Cerebellar nuclear complex (tissue), 1 donor: ENCODE measurements at places on chromosomes 1 and 21.

- DNase-seq: no peak
These were observed 8.1 kb downstream of the IL6R start for GRCh38 chr1:154413177-154413783.

- DNase-seq: no peak
These were observed 10.4 kb upstream of the FMO2 start for GRCh38 chr1:171174560-171175294.

- DNase-seq: no peak
These were observed 85.6 kb downstream of the PRRX1 start for GRCh38 chr1:170749549-170749948.

GRCh38 chr1:151985768-151986167 is 7.9 kb downstream of the S100A10 start:
- DNase-seq: no peak

- no peak for DNase-seq
These were observed 281.1 kb downstream of the DNM3 start for GRCh38 chr1:172122381-172122780.

DNA sequence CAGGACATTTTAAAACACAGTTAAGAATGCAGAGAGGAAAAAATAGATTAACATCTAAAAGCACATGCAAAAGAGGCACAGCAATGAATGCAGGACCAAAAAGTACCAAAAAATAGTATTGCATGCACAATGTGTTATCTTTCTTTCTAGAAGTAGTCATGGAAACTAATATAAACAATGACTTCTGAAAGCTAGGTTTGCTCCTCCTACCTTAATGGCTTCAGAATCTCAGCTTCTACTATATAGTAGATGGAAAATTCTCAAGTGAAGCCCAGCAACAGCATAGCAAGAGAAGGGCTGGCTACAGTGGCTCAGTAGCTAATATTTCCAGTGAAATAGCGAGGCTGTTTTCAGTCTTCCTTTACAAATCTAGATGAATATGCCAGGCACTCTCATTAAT is 125.1 kb downstream of the CRB1 start:
- no peak for DNase-seq

DNA sequence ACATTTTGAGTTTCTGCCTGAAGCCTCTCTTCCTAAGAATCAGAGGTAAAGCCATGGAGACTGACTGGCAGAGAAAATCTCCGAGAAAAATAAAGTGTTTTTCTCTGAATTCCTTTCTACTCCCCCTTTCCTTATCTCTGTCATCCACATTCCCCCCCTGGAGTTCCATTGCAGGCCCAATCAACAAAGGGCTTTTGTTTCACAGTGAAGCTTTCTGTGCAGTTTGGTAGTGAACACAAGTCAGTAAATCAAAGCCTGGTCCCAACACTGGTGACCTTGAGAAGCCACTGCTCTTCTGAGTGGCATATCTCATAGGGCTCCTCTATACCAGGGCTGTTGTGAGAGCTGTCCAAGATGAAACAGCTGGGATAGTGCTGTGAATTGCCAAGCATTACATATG is 228.4 kb downstream of the SEC16B start:
- no peak for DNase-seq

DNA sequence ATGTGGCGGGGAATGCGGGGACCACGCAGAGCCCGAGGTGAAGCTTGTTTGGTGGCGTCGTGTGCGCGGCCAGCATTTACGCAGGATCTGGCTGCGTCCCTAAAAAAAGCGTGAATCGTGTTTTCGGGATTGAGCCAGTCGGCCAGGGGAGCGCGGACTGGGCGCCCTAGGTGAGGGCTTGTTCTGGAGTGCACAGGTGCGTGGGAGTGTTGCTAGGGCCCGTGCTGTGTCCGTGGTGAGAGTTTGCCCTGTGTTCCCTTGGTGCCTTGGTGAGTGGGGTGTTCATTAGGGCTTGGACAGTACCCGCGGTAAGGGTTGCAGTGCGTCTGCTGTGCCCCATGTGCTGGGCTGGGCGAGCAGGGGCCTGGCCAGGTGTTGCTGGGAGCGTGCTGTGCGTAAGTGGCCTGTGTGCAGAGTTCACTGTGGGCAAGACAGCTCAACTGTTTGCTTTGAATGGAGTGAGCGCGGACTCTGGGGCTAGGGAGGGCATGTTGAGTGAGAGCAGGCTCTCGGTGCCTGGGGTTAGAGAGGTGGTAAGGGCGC is 673 bp downstream of the CD46 start:
- no peak for DNase-seq

DNA sequence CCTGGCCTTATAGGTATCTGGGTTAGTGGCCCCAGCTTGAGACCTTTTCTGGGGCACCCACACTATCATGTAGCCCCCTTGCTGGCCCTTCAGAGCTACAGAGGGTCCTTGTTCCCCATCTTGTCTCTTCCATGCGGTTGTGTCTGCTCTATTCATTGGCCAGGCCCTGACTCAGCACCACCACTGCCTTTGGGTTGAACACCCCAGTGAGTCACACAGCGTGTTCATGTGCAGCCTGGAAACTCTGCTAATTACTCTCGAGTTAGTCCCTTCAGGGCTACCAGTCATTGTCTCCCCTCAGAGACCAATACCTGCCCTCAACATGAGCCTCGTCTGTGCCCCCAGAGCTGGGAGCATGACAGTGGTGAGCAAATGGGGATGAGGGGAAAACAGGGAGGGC is 28.2 kb upstream of the IKBKE start:
- DNase-seq: no peak

GRCh38 chr1:224724566-224724965 is 108.4 kb downstream of the CNIH3 start:
- DNase-seq: no peak

DNA sequence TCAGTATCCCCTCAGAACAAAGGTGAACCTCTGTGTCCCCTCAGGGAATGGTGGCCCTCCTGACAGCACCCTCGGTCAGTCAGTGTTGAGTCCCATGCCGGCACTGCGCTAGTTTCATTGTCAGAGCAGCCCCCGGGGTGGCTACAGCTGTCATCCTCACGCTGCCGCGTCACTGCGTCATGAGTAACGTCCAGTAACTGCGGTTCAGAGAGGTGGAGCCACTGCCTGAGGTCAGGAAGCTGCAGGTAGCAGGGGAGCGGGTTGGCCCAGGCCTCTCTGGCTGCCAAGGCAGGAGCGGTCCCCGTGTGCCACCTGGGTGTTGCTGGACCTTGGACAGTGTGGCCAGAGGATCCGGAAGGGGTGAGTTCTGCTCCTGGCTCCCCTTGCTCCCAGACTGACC is 20.2 kb upstream of the WNT4 start:
- DNase-seq: no peak

DNA sequence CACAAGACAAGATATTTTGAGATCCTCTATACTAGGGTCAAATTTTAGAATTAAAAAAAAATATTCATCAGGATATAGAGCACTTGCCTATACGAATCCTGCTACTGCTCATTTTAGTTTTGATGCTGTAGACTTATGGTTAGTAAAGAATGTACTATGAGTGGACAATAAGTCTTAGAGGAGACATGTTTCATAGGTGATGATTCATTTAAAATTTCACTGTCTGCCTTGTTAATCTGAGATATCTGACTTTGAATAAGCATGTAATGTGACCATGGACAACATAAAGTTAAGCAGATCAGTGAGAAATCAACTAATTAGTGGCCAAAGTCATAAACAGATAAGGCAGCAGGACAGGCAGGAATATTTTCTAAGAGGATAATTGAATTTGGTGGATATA is 106.8 kb upstream of the HP1BP3 start:
- DNase-seq: no peak

GRCh38 chr1:19311931-19312781 is at the start of the genes AKR7A2 and SLC66A1:
AKR7A2 (minus strand) TSS chr1:19312144; CDS start chr1:19312124, 20 bp downstream.
SLC66A1 (plus strand) TSS chr1:19312326; CDS start chr1:19317678, 5,352 bp downstream.
- DNase-seq: peak; percentile 72

GRCh38 chr1:86938450-86938849 is 24.0 kb downstream of the HS2ST1 start:
- no peak for DNase-seq

- DNase-seq: no peak
These were observed 35.2 kb downstream of the ARID4B start for GRCh38 chr1:235292790-235293189.

- no peak for DNase-seq
These were observed 693.1 kb downstream of the RWDD3 start for GRCh38 chr1:95927061-95927460.

GRCh38 chr1:233448109-233448689 is 120.7 kb downstream of the MAP3K21 start:
- no peak for DNase-seq

DNA sequence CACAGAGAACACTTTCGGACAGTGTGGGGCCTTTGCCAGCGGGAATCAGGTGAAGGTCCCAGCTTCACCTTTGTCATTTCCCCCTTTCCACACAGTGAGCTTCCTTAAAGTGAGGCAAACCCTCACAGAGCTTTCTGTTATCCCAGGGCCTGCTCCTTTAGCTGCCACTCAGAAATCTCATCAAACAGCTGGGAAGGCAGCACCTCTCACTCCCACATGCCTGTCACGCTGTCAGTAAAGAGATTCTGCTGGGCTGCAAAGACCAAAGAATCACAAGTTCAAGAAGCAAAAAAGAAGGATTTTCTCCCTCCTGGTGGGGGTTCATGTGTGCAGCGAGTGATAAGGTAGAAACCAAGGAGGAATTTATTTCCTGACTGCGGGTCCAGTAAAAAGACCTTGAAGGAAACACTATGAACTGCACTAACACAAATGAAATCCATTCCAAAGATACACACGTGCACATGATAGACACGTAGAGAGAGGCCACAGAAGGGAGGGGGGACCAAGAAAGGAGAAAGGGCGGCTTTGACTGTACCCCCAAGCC is 44.0 kb downstream of the HTR6 start:
- DNase-seq: no peak

GRCh38 chr1:100584761-100585745 is 47.1 kb downstream of the GPR88 start:
- DNase-seq: no peak

DNA sequence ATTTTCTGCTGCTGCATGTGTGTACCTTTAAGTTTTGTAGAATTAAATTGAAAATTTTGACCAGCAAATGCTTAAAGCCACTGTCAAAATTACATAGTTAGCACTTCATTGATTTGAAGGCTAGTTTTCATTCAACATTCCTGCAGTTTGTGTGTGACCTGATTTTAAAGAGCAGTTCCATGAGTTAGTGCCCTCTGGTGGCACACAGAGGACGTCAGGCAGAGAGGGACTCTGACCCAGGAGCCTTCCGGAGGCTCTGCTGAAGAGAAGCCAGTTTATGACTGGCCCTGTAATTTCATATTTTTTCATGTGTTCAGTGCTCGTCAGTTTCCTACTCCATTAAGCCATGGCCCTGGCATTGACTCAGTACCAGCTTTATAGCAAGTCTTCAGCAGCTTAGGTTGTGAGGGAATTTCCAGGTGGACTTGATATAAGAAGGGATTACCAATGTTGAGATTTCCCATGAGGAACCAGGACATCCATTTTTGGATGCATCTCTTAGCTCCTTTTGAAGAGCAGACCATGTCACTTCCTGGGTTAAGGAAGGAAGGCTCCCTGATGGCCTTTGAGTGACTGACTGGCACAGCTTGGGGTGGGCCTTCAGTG is 104.7 kb downstream of the CAMTA1 start:
- no peak for DNase-seq
